ENCODE measurements at places on chromosomes 16 and 17.

- DNase-seq: peak; percentile 98
Measured at GRCh38 chr17:78862073-78863023, 21.7 kb upstream of the USP36 start.

GRCh38 chr17:13785981-13786598 lies 184.4 kb upstream of the HS3ST3A1 start:
- peak; percentile 77 for DNase-seq

GRCh38 chr17:82081546-82081945 lies 15.9 kb upstream of the DUS1L start:
- DNase-seq: no peak

GRCh38 chr17:33647956-33648355 lies 354.9 kb upstream of the ASIC2 start:
- peak; percentile 6 for DNase-seq

Data from fibroblast of mammary gland (primary cell).